ENCODE measurements at places on chromosomes 2 and 18.

DNA sequence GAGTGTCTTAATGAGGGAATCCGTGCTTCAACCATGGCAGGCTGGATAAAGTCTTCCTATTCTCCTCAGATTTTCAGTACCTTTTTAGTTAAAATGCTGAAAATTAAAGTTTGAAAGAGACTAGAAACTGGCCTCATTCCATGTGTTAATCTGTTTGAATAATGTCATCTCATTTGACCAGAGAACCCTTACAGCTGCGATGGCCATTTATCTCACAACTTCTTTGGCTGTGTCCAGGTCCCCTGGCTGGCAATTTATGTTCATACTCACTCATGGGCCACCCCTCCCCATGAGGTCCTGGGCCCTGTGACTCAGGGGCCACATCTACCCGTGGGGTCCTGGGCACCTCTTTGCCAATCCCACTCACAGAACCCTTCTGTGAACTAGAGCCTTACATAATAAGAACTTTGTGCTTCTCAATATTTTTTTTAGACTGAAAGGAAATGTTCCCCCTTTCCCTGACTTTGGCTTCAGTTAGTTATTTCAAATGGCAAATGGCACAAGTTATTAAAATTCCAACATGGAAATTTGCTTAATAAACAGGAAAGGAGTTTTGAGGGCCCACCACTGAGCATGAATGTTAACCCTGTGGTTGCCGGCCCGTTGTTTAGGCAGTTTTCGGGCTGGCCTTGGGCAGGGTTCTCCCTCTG is 134.6 kb downstream of the UXS1 start:
- no peak for DNase-seq

GRCh38 chr2:48756289-48756688 is 765 bp upstream of the LHCGR start:
- DNase-seq, result no peak

DNA sequence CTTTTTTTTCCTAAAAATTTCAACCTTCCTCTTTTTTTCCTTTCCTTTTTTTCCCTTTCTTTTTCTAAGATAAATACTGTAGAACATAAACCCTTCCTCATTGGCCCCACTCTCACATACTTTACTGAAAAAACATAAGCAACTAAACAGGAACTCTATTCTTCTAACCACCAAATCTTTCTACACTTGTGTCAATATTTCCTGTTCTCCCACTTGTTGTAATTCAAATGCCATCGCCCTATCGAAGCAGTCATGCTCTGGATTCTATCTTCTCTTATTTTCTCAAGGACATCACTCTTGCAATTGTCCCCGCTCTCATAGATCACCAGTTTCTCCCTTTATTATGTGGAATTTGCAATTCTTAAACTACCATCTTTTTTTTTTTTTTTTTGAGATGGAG is 20.2 kb upstream of the SSB start:
- DNase-seq, result no peak

- no peak for DNase-seq
These were observed 200.6 kb downstream of the WDR7 start for GRCh38 chr18:56851774-56852173.

DNA sequence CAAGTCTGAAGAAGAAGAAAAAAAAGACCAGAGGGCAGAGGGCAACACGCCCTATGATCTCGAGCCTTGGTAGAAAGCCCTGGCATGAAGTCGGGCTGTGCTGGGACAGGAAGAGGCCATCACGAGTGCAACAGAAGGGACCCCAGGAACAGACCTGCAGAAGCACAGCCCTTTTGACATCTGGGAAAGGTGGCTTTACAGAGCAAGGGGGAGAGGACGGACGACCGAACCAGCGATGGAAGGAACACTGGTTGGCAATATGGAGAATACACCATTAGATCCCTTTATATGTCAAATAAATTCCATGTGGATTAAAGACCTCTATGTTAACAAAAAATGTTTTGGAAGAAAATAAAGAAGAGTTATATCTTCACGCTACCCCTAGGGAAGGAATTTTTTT is 10.7 kb downstream of the KIF1A start:
- DNase-seq, result no peak

- DNase-seq, result no peak
These were observed 1058.5 kb downstream of the CBLN2 start for GRCh38 chr18:71485611-71486010.

GRCh38 chr18:21714474-21714873 is 9.9 kb upstream of the ABHD3 start:
- no peak for DNase-seq

DNA sequence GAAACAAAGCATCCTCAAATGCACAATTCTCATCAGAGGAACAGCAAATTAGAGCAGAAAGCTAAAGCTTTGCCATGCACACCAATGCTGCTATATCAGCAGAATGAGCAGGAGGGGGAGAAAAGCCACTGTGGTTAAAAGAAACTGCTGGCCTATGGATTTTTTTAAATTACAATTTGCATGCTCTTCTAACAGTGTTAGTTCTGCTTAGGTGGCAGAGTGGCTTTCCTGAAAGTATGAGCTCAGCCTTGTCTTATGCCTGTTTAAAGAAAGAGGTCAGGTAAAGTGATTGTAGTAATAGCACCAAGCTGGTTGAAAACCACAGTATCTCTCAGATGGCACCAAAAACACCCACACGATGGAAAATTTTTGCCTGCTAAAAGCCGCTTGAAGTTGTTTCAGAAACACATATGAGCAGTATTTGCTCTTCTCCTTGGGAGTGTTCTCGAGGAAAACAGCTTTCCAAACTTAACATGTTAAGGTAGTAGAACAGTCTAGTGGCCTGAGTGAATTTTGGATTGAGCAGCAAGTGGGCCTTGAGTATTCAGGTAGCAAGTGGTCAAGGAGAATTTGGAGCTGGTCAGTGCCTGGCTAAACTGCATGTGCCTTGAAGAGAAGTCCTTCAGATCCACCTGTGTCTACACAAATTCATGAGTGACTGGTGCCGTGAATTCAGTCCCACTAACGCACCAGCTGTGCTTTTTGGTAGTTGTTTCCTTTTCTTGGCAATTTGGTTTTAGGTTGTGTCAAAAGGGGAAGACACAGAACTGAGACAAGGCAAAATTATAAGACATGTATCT is 19.6 kb upstream of the NDUFV2 start:
- DNase-seq, result no peak

GRCh38 chr2:8115966-8116365 is 565.9 kb upstream of the ID2 start:
- DNase-seq, result no peak

GRCh38 chr2:197300139-197300538 is 10.4 kb downstream of the ANKRD44 start:
- no peak for DNase-seq

GRCh38 chr2:59935005-59935404 is 618.4 kb downstream of the BCL11A start:
- no peak for DNase-seq

- DNase-seq, result no peak
These were observed 21.6 kb downstream of the KIF1A start for GRCh38 chr2:240798327-240798905.

- DNase-seq, result no peak
These were observed 59.9 kb downstream of the KYNU start for GRCh38 chr2:142937347-142937746.

DNA sequence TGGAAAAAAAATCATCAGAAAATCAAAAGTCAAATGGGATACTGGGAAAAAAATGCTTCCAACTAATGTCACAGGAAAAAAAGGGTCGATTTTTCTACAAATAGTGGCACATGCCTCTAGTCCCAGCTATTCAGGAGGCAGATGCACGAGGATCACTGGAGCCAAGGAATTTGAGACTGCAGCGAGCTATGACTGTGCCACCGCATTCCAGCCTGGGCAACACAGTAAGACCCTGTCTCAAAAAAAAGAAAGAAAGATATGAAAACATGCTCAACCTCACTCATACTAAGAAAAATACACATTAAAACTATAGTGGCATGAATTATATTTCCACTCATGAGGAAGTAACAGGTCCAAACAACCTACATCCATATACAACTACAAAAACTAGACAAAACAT is 17.9 kb downstream of the MEMO1 start:
- no peak for DNase-seq

Measured in activated CD8-positive, alpha-beta memory T cell treated with anti-CD3 and anti-CD28 coated beads for 1 hour (primary cell).